Sigmoid colon (tissue), 7 donors: ENCODE measurements at places on chromosomes 5 and 9. TPM values are rescaled to one million over a fixed set of nuclear protein-coding genes. Genes with fewer than 3 reads are reported as not detected.

The PPP3R2 gene
- not detected for total RNA-seq

The PCDHB11 gene
- 4.2 TPM for total RNA-seq

The TYRP1 gene
- total RNA-seq = not detected

The FOXD4L6 gene
- not detected for total RNA-seq

The NUTM2F gene
- total RNA-seq = not detected

GRCh38 chr9:18698992-18699391, 225.0 kb downstream of the ADAMTSL1 start:
- H3K27me3 ChIP-seq = no peaks in the 10 kb centered on the region
- no peak for DNase-seq
- peak overlapping the region; percentile 39 for H3K27ac ChIP-seq
- H3K4me3 ChIP-seq = no peak overlapping the region
- H3K4me1 ChIP-seq = peaks cover 4% of the 10 kb centered on the region
- H3K36me3 ChIP-seq = no peaks in the 10 kb centered on the region

DNA sequence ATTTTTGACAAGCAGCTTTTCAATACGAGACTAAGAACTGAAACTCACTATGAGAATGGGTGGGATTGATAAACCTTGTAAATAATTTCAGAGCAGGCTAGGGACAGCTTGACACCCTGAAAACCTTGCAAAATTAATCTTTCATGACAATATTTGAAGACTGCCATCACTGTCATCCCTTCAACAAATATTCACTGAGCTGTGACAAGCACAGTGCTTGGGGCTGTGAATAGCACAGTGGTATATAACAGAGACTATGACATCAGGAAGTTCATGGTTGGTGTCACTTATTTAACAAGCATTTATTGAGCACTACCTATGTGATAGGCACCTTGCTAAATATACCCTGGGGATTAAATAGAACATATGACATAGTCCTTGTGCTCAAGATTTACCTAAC, 741.0 kb upstream of the RIOK2 start:
- no peak for DNase-seq
- no peak overlapping the region for H3K27ac ChIP-seq
- no peak overlapping the region for H3K4me3 ChIP-seq
- H3K36me3 ChIP-seq = no peaks in the 10 kb centered on the region
- no peaks in the 10 kb centered on the region for H3K4me1 ChIP-seq

GRCh38 chr5:1593903-1594356, 70.2 kb upstream of the LPCAT1 start:
- no peak for DNase-seq
- H3K27ac ChIP-seq = peak overlapping the region; percentile 76
- H3K36me3 ChIP-seq = peaks cover 2% of the 10 kb centered on the region
- peaks cover 4% of the 10 kb centered on the region for H3K4me1 ChIP-seq
- H3K4me3 ChIP-seq = peak overlapping the region; percentile 65

- no peak overlapping the region for H3K27ac ChIP-seq
- no peak for DNase-seq
- no peak overlapping the region for H3K4me3 ChIP-seq
- no peaks in the 10 kb centered on the region for H3K36me3 ChIP-seq
- H3K4me1 ChIP-seq = peaks cover 24% of the 10 kb centered on the region
- H3K27me3 ChIP-seq = no peaks in the 10 kb centered on the region
These were observed 2.1 kb upstream of the SLC25A46 start for GRCh38 chr5:110736753-110737152.

DNA sequence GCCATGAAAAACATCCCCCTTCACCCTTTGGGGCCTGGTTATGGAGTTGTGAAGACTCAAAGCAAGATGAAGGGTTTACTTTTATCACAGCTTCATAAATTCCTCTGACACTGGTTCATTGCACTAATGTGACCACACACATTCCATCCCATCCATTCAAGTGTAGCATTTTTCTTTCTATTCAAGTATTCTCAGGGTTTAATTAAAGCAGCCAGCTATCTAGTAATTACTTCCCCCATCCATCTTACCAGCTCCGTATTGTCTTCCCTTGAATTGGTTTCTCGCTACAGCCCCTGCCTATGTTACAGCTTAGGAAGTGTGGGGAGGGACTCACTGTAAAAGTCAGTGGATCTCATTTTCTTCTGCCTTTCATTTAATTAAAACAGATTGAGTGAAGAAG, 387.0 kb upstream of the RFX3 start:
- DNase-seq = no peak
- H3K4me3 ChIP-seq = no peak overlapping the region
- no peaks in the 10 kb centered on the region for H3K4me1 ChIP-seq
- H3K27me3 ChIP-seq = no peaks in the 10 kb centered on the region

DNA sequence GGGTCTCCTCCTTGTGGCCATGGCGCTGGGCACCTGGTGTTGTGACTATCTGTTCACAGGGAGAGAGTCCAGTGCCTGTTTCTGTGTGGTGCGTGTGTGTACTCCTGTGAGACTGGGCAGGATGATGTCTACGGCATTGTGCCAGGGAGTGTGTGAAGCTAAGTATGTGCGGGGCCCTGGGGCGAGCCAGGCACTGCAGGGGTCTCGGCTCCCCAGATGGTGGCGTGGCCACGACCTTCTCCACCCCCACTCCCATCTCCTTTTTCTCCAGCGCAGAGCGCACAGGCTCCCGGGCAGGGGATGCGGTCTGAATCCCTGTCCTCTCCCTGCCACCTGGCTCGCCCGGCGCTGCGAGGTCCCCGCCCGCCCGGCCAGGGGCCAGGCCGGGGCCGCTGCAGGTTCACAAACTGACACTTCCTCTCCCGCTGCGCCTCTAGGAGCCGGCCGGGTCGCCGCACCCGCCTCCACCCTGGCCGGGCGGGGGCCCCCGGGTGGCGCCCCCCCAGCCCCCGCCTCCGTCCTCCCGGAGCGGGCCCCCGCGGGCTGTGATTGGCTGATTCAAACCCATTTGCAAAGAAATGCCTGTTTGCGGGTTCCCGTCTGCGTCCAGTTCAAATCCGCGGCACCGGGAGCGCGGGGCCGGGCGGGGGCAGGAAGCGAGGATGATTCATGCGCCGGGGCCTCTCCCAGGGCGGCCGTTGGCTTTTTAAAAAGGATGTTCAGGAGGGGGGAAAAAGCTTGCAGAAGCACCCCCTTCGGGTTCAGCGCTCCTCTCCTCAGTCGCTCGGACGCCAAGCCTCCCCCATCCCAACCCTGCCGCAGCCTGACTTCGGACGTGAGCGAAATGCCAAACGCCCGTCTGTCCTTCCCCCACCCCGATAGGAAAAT, 790 bp downstream of the PHF19 start:
- peak; percentile 94 for DNase-seq
- peaks cover 23% of the 10 kb centered on the region for H3K36me3 ChIP-seq
- peak overlapping the region; percentile 96 for H3K27ac ChIP-seq
- H3K4me3 ChIP-seq = peak overlapping the region; percentile 80

DNA sequence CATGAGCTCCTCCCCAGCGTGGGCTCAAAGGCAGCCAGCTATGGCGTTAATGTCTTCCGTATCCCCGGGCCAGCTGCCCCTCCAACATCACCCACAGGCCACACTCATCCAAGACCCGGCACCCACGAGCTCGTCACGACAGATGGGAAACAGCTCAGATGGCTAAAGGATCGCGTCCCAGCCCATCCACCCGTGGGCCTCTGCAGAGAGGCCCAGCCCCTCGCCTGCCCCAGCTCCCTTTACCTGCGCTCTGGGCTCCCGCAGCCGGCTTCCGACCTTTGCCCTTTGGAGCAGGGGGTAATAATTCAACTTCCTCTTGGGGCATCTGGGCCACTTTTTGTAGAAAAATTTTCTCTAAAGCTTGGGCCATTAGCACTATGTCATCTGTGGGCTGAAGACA, 16.5 kb downstream of the BRD3 start:
- no peak for DNase-seq
- no peak overlapping the region for H3K4me3 ChIP-seq
- no peaks in the 10 kb centered on the region for H3K27me3 ChIP-seq
- peaks cover 54% of the 10 kb centered on the region for H3K36me3 ChIP-seq

GRCh38 chr9:34630402-34631154, 1.7 kb upstream of the ARID3C start:
- peaks cover 31% of the 10 kb centered on the region for H3K27me3 ChIP-seq
- no peak overlapping the region for H3K27ac ChIP-seq
- no peaks in the 10 kb centered on the region for H3K4me1 ChIP-seq
- no peak overlapping the region for H3K4me3 ChIP-seq

DNA sequence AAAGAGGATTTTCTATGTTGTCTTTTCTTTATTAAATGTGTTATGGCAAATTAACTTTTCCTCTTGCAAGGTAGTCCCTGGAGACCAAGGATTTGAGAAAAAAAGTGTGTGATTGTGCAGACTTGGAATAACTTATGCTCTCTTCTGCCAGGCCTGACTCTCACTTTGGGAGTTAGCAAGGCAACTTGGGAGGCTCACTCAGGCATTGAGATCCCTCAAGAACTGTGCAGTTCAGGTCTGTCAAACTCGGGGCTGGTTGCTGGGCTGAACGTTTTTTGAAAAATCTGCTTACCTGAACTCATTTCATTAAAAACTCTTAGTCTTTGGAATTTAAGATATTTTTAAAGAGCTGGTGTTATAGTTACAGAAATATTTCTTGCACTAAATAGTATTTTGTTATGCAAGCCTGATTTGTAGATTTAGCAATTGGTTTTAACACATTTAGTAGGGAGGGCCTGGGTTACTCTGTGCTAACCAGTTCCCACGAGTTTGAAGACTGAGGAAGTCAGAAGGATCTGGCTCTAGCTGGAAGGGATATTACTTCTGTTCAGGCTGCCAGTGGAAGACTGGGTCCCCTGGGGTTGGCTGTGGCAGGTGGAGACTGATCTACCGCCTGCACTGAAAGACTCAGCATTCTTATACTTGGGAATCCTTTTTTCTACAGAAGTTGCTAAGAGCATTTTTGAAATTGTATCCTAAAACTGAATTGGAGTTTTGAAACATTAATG, 150.4 kb upstream of the PCSK5 start:
- H3K27me3 ChIP-seq = no peaks in the 10 kb centered on the region
- no peak overlapping the region for H3K4me3 ChIP-seq
- H3K4me1 ChIP-seq = no peaks in the 10 kb centered on the region
- no peak overlapping the region for H3K27ac ChIP-seq

- H3K27ac ChIP-seq = no peak overlapping the region
- H3K4me3 ChIP-seq = no peak overlapping the region
- DNase-seq = no peak
- H3K4me1 ChIP-seq = no peaks in the 10 kb centered on the region
- no peaks in the 10 kb centered on the region for H3K27me3 ChIP-seq
- H3K36me3 ChIP-seq = no peaks in the 10 kb centered on the region
These were observed 81.4 kb downstream of the GAS1 start for GRCh38 chr9:86865952-86866351.
